ENCODE measurements at places on chromosomes 6 and 20.

GRCh38 chr6:11425431-11425871 lies 112.1 kb upstream of the TMEM170B start:
- no peak for DNase-seq

DNA sequence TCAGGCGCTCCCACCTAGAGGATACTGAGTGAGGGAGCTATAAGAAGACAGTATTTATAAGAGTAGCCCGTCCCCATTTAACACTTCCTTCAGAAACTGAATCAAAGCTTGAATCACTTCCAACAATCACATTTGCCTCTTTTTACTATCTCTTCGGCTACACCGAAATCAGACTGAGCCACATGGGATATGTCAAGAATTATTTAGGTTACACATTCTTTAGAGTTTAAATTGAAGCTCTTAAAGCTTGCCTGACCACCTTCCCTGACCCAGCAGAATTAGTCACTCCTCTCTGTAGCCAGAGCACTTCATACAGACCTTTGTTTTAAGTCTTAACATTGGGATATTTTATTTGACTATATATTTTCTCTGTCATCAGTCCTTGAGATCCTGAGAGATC lies 163.7 kb downstream of the MAFB start:
- no peak for DNase-seq

DNA sequence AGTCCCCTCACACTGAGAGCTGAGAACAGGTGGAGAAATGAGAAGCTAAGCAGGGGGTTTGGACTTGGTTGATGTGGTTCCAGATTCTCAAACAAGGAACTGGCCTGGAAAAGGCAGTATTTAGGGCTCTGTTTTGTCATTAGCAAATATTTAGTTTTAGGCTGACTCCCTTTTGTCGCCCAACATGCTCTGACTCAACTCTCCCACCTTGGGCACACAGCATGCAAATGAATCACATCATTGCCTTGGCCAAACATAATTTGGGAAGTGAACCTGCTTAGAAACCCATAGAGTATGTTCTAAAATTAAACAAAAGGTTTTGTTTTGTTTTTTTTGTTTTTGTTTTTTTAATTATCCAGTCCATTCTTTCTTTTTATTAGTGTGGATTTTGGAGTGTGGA lies 9.5 kb upstream of the UQCC2 start:
- no peak for DNase-seq

- no peak for DNase-seq
Observed at GRCh38 chr20:58577139-58577806, 62.1 kb upstream of the APCDD1L start.

DNA sequence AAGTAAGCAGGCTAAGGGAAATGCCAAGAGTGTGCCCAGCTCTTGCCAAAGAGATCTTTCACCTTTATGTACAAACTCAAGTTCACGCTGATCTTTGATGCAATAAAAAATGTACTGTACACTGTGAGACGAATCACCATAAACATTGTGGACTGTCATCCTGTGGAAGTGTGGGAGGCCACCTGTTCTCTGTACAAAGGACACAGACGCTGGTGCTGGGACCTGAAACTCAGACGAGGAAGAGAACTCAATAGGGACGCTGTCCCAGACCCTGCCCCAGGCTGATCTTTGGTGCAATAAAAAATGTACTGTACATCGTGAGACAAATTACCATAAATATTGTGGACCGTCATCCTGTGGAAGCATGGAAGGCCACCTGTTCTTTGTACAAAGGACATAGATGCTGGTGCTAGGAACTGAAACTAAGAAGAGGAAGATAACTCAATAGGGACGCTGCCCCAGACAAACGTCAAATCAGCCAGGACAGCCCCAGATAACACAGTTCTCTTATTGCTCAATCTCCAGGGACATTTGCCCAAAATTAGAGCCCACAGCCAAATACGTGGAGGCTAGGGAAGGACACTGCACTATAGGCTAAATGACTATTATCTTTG lies 312.7 kb upstream of the SGK1 start:
- no peak for DNase-seq

GRCh38 chr6:18495236-18495635 lies 108.1 kb downstream of the RNF144B start:
- DNase-seq = no peak

DNA sequence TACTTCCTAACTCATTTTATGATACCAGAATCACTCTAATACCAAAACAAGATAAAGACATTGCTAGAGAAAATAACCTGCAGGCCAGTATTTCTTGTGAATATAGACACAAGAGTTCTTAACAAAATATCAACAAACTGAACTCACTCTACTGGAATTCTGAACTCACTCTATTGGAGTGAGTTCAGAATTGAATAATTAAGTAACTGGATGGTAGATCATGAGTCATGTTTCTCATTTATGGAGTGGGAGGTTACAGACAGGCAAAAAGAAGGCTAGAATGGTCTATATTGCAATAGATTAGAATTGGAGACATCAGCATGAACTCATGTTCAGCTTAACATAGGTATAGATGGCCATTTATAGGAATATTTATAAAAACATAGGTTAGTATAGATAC lies 26.6 kb upstream of the C6orf58 start:
- DNase-seq = peak; percentile 53

DNA sequence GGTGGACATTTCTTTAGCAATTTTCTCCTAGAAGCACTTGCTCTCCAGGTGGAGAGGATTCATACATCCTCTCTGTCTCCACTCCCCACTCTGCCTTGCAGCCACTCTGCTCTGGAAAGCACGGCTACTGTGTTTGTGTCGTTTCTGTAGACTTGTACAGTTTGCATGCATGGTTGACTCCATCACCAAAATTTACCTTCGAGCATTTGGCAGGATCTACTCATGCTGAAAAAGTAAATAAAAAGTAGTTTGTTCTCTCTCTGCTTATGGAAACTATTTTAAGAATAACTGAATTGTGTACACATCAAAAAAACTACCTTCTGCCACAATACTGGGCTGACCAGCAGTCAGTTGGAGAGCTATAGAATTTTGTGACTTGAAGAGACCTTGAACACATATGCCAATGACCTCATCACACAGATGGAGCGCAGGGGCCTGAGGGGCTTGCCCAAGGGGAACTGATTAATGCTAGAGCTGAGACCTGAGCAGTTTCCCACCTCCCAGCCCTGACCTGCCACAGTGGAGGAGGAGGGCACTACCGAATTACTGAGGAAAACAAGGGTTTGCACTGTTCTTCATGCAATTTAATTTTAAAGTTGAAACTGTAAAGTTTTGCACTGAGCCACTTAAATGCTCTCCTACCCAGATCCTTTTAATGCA lies 33.7 kb upstream of the FOXQ1 start:
- DNase-seq = no peak

GRCh38 chr6:2890976-2891767 lies 11.9 kb downstream of the SERPINB9 start:
- no peak for DNase-seq

- DNase-seq = no peak
Observed at GRCh38 chr6:52362443-52363227, 684 bp downstream of the PAQR8 start.

DNA sequence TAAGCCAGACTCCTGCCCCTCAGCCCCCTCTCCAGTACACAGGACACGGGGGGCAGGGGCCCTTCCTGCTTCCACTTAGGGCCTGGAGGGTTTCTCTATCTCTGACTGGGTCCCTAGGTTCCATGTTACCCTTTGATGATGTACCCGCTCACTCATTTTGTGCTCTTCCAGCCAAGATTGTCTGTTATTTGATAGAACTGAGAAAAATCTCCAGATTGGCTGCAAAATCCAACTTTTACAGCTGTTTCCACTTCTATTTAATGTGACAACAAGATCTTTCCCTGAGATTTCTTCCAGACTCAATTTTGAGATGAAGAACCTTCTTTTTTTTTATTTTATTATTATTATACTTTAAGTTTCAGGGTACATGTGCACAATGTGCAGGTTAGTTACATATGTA lies 85.7 kb downstream of the TMEM170B start:
- DNase-seq = no peak

DNA sequence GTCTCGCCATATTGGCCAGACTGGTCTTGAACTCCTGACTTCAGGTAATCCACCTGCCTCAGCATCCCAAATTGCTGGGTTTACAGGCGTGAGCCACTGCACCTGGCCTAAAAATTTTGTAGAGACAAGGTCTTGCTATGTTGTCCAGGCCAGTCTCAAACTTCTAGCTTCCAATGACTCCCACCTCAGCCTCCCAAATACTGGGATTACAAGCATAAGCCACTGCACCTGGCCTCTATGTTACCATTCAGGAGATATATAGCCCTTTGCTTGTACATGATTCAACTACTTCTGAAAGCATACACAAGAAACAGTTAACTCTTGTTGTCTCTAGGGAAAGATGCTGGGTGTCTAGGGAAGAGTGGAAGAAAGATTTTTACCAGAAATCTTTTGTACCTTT lies 19.0 kb upstream of the NCOA3 start:
- DNase-seq = no peak

GRCh38 chr6:36544228-36544627 lies 3.1 kb downstream of the STK38 start:
- DNase-seq = peak; percentile 88

DNA sequence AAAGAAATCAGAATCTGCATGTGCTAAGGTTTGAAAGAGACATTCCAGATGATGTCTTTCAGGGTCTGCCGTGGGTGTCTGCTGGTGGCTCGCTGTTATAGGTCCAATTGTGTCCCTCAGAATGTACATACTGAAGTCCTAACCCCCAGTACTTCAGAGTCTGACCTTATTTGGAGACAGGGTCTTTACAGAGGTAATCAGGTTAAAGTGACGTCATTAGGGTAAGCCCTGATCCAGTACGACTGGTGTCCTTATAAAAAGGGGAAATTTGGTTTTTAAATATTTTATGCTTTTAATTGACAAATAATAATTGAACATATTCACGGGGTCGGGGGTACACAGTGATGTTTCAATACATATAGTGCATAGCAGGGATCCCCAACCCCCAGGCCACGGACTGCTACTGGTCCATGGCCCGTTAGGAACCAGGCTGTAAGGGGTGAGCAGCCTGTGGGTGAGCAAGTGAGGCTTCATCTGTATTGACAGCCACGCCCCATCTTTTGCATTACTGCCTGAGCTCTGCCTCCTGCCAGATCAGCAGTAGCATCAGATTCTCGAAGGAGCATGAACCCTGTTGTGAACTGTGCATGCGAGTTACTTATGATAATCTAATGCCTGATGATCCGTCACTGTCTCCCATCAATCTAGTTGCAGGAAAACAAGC lies 33.2 kb upstream of the SLC22A23 start:
- no peak for DNase-seq

GRCh38 chr20:23585449-23585807 lies 17.1 kb upstream of the CST9L start:
- no peak for DNase-seq

GRCh38 chr20:59577037-59577808 lies 27.1 kb upstream of the PHACTR3 start:
- DNase-seq = no peak

DNA sequence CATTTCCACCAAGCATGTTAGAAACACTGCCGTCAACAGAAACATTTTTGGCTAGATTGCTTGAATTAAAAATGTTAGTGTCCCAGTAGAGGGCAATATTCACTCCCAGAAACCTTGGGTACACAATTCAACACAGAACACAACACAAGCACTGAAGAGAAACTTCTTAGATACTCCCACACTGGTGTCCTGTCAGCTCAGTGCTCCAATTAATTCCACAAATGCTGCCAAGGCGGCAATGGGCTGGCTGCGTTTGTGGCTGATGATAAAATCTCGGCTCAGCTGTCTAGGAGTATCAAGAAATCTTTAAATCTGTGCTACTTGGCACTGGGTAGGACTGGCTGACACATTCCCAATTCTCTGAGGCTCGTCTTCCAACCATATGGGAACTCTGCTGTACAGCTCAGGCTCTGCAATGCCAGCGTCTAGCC lies 39.3 kb downstream of the BEND3 start:
- DNase-seq = peak; percentile 81
